Smooth muscle cell of the coronary artery (primary cell): ENCODE measurements at places on chromosomes 1 and 21. TPM values are rescaled to one million over a fixed set of nuclear protein-coding genes. Genes with fewer than 3 reads are reported as not detected.

RGL1 gene
- total RNA-seq: 20.1 and 25.3 TPM in 2 replicates

SYPL2 gene
- 1.8 TPM in 1 of 2 replicates, not detected in the other for total RNA-seq

CSF1 gene
- total RNA-seq: 13.6 and 60.3 TPM in 2 replicates

ANKRD35 gene
- 0.45 and 1.4 TPM in 2 replicates for total RNA-seq

SEMA4A gene
- 1.2 and 1.3 TPM in 2 replicates for total RNA-seq

ANKRD34A gene
- total RNA-seq: 0.15 and 0.35 TPM in 2 replicates

GBP6 gene
- total RNA-seq: not detected in 2 replicates

LDLRAD1 gene
- total RNA-seq: not detected in 2 replicates

CYP4A22 gene
- not detected in 2 replicates for total RNA-seq

STUM gene
- total RNA-seq: 0.23 TPM in 1 of 2 replicates, not detected in the other

ETV3L gene
- not detected in 2 replicates for total RNA-seq

FBXO42 gene
- total RNA-seq: 7.6 and 8.4 TPM in 2 replicates

ALPL gene
- 2.9 and 126 TPM in 2 replicates for total RNA-seq

KLHDC7A gene
- total RNA-seq: not detected in 2 replicates

THEM5 gene
- not detected in 2 replicates for total RNA-seq

UBXN10 gene
- total RNA-seq: under 0.01 TPM in 2 replicates

COG2 gene
- 12.4 and 15.5 TPM in 2 replicates for total RNA-seq

CYP4Z1 gene
- total RNA-seq: not detected in 2 replicates

SPRR2A gene
- not detected in 2 replicates for total RNA-seq

CELA2A gene
- not detected in 2 replicates for total RNA-seq

MAP3K21 gene
- 0.08 and 0.23 TPM in 2 replicates for total RNA-seq

TBX19 gene
- 0.53 and 1.4 TPM in 2 replicates for total RNA-seq

YRDC gene
- 4.4 and 17.4 TPM in 2 replicates for total RNA-seq

ST3GAL3 gene
- 16.8 and 19.3 TPM in 2 replicates for total RNA-seq
